ENCODE measurements at places on chromosomes 5 and 9.

GRCh38 chr9:87682618-87683017 lies 43.3 kb upstream of the CTSL start:
- DNase-seq, result no peak

- DNase-seq, result no peak
These were observed 93.8 kb downstream of the HSPA4 start for GRCh38 chr5:133145436-133146170.

DNA sequence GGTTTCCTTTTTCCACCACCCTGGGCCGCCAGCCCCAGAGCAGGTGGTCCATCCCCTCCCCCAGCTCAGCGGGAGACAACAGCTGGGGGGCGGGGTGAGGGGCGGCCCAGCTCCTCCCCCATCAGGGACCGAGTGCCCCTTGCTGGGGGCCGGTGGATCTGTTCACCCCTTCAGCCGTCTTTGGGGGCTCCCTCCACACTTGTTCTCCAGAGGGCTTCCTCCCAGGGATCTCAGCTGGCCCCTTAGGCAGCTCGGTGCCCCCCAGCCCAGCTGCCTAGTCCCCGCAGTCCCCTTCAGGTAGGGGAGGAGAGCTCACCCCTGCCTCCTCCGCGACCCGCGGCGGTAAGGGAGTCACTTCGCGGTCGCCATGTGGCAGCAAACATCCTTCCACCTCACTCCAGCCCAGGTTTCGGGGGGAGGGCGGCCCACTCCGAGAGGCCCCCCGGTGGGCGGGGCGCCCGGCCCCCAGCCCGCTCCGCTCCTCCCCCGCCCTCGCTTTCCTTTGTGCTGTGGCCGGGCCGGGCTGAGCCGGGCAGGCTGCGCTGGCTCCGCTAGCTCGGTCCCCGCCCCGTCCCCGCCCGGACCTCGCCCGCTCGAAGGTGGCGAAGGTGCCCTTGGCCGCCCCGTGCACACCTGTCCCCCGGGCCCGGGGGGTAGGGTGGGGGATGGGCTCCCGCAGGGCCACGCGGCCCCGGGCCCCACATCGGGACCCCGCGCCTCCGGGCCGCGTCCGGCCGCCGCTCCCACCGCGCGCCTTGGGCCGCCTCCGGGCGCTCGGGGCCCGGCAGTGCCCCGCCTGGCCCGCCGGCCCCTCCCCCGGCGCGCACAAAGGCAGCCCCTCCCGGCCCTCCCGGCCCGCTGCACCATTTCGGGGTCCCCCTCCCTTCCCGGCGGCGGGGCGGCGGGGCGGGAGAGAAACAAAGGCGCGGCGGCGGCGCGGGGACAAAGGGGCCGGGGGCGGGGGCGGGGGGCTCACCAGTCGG lies 683 bp downstream of the DBN1 start:
- peak; percentile 53 for DNase-seq

GRCh38 chr5:126402621-126403555 lies 20.3 kb upstream of the GRAMD2B start:
- peak; percentile 60 for DNase-seq
